ENCODE measurements at places on chromosomes 1 and 21.

- DNase-seq = no peak
Measured at GRCh38 chr1:14930247-14930965, 223.1 kb upstream of the TMEM51 start.

DNA sequence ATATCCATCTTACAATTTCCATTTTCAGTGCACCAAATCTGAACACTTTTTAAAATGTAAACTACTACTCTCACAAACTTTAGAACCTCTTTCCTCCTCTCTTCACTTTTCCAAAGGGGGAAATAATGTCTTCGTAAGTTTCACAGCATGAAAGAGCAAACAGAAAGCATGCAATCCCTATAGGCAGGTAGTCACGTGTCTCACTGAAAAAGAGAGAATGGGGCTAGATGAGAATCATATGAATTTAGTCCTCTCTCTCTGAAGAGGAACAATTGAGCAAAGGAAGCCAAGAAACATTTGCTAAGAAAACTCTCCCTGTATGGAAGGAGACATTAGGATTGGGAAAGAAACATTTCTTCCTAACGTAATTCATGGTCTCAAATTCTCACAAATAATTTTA lies 613.9 kb downstream of the PLA2G4A start:
- no peak for DNase-seq

DNA sequence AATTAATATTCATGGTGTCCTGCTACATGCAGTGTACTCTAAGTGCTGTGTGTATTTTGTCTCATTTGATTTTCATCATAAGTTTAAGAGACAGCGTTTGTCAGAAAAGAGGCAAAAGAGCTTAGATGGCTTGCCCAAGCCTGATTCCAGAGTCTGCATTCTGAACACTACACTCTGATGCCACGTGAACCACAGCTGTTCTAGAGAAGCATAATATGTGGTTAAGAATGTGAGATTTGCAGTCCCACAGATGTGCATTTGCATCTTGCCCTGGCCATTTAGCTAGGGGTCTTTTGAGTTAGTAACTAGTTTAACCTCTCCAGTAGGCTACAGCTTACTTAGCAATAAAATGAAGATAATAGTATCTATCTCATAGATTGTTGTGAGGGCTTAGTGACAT lies 9.2 kb upstream of the GADD45A start:
- DNase-seq = no peak

DNA sequence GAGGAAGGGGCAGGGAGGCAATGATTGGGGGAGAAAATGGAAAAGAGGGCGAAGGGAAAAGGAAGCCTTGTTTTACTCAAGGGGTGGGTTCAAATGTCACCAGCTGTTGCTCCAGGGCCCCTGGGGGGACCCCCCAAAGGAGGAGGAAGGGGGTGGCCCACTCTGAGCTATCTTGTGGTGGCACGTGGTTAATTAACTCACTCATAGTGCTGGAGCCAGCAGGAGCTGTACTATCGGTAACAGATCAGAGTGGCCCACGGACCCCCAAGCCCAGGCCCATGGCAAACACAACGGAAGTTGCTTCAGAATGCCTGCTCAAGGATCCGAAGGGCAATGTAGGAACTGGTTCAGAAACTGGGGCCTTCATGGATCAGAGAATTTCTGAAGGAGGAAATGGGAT lies 7.2 kb downstream of the TFF2 start:
- DNase-seq = no peak

DNA sequence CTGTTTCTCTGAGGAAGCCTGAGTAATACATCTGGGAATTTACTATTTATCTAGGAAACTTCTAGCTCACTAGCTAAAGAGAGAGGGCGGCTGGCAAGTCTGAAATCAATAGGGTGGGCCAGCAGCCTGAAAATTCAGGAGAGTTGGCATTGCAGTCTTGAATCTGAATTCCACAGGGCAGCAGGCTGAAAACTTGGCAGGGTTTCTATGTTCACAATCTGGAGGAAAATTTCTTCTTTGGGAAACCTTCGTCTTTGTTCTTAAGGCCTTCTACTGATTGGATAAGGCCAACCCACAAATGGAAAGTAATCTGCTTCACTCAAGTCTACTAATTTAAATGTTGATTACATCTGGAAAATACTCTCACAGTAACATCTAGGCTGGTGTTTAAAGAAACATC lies 101.0 kb upstream of the COG2 start:
- DNase-seq = no peak

- no peak for DNase-seq
Measured at GRCh38 chr1:29291756-29292155, 55.4 kb downstream of the PTPRU start.

- DNase-seq = no peak
Measured at GRCh38 chr1:42221952-42222606, 57.5 kb upstream of the GUCA2A start.

Measured in amniotic stem cell (primary cell).